Upper lobe of left lung (tissue), 6 donors: ENCODE measurements at places on chromosomes 11 and 22. TPM values are rescaled to one million over a fixed set of nuclear protein-coding genes. Genes with fewer than 3 reads are reported as not detected.

The BTG4 gene
- total RNA-seq, result 0.24 TPM

The SMIM35 gene
- total RNA-seq, result not detected

The CRYBB3 gene
- total RNA-seq, result not detected

The TRIM34 gene
- total RNA-seq, result 15.0 TPM

The CALCB gene
- not detected for total RNA-seq

The FAR1 gene
- 45.1 TPM for total RNA-seq

The CHADL gene
- total RNA-seq, result 4.8 TPM

The CALCA gene
- total RNA-seq, result not detected

The KCTD14 gene
- total RNA-seq, result 28.6 TPM

The SYCE3 gene
- not detected for total RNA-seq

The SMTNL1 gene
- total RNA-seq, result not detected

- no peaks in the 10 kb centered on the region for H3K27me3 ChIP-seq
- peaks cover 29% of the 10 kb centered on the region for H3K36me3 ChIP-seq
- H3K4me3 ChIP-seq, result no peak overlapping the region
- H3K4me1 ChIP-seq, result no peaks in the 10 kb centered on the region
These were observed 33.4 kb downstream of the FDX1 start for GRCh38 chr11:110463153-110463552.

DNA sequence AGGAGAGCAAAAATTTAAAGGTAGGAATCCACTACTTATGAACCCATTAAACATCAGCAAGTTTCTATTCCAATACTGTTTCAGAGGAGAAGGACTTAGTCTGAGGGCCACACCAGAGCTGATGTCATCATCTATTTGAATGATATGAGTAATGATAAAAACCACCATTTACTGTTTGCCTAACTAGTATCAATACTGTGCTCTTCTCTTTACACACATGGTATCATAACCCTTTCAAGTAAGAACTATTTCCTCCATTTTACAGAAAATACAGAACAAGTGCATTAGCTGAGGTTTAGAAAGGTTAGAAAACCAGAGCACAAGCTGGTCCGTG, 651.3 kb upstream of the KIRREL3 start:
- H3K27ac ChIP-seq, result no peak overlapping the region
- no peaks in the 10 kb centered on the region for H3K36me3 ChIP-seq
- H3K4me3 ChIP-seq, result no peak overlapping the region
- no peaks in the 10 kb centered on the region for H3K27me3 ChIP-seq
- DNase-seq, result no peak

- H3K4me3 ChIP-seq, result no peak overlapping the region
- DNase-seq, result no peak
- no peak overlapping the region for H3K27ac ChIP-seq
These were observed 46.9 kb upstream of the PICALM start for GRCh38 chr11:86115542-86116385.

DNA sequence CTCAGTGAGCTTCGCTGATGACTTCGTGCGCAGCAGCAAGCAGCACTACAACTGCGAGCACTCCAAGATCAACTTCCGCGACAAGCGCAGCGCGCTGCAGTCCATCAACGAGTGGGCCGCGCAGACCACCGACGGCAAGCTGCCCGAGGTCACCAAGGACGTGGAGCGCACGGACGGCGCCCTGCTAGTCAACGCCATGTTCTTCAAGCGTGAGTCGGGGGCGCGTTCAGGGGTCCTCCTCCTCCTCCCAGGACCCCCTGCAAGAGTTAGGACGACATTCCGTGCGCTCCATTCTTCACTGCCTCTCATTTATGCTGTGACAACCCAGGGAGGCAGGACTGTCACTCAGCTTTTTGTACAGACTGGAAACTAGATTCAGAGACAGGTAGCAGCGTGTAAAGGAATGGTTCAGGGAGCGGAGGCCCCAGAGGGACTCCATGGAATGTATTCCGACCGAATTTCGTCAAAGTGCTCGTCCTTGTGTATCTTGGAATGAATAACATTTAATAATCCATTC, 4.8 kb downstream of the SERPINH1 start:
- DNase-seq, result peak; percentile 79
- no peak overlapping the region for H3K27ac ChIP-seq
- peaks cover 39% of the 10 kb centered on the region for H3K4me1 ChIP-seq
- H3K27me3 ChIP-seq, result no peaks in the 10 kb centered on the region
- no peak overlapping the region for H3K4me3 ChIP-seq

GRCh38 chr11:119300198-119300964, 16.5 kb downstream of the MCAM start:
- no peak overlapping the region for H3K4me3 ChIP-seq
- no peak for DNase-seq
- H3K36me3 ChIP-seq, result peaks cover 67% of the 10 kb centered on the region
- H3K4me1 ChIP-seq, result no peaks in the 10 kb centered on the region
- H3K27ac ChIP-seq, result no peak overlapping the region

GRCh38 chr11:2741377-2742131, 41.8 kb upstream of the KCNQ1OT1 start:
- H3K4me3 ChIP-seq, result no peak overlapping the region
- peak; percentile 85 for DNase-seq
- H3K27ac ChIP-seq, result peak overlapping the region; percentile 1
- H3K27me3 ChIP-seq, result no peaks in the 10 kb centered on the region
- no peaks in the 10 kb centered on the region for H3K36me3 ChIP-seq

- H3K27ac ChIP-seq, result no peak overlapping the region
- H3K4me3 ChIP-seq, result no peak overlapping the region
- no peaks in the 10 kb centered on the region for H3K27me3 ChIP-seq
- no peaks in the 10 kb centered on the region for H3K4me1 ChIP-seq
- DNase-seq, result no peak
These were observed 233.8 kb upstream of the NCAM1 start for GRCh38 chr11:112727341-112727841.

- H3K27ac ChIP-seq, result no peak overlapping the region
- no peak overlapping the region for H3K4me3 ChIP-seq
- DNase-seq, result peak; percentile 89
These were observed 27.0 kb downstream of the ART5 start for GRCh38 chr11:3614742-3615171.

- H3K27ac ChIP-seq, result no peak overlapping the region
- no peaks in the 10 kb centered on the region for H3K27me3 ChIP-seq
- DNase-seq, result no peak
- H3K4me1 ChIP-seq, result no peaks in the 10 kb centered on the region
- no peaks in the 10 kb centered on the region for H3K36me3 ChIP-seq
- H3K4me3 ChIP-seq, result no peak overlapping the region
These were observed 35.2 kb upstream of the USP47 start for GRCh38 chr11:11806586-11806985.

GRCh38 chr22:47444746-47445065, 682.3 kb downstream of the TBC1D22A start:
- H3K36me3 ChIP-seq, result no peaks in the 10 kb centered on the region
- DNase-seq, result no peak
- no peak overlapping the region for H3K4me3 ChIP-seq
- H3K27ac ChIP-seq, result no peak overlapping the region
- H3K27me3 ChIP-seq, result no peaks in the 10 kb centered on the region

GRCh38 chr22:30876221-30876751, 92.3 kb downstream of the MORC2 start:
- H3K27ac ChIP-seq, result no peak overlapping the region
- DNase-seq, result no peak
- H3K36me3 ChIP-seq, result no peaks in the 10 kb centered on the region
- no peak overlapping the region for H3K4me3 ChIP-seq

DNA sequence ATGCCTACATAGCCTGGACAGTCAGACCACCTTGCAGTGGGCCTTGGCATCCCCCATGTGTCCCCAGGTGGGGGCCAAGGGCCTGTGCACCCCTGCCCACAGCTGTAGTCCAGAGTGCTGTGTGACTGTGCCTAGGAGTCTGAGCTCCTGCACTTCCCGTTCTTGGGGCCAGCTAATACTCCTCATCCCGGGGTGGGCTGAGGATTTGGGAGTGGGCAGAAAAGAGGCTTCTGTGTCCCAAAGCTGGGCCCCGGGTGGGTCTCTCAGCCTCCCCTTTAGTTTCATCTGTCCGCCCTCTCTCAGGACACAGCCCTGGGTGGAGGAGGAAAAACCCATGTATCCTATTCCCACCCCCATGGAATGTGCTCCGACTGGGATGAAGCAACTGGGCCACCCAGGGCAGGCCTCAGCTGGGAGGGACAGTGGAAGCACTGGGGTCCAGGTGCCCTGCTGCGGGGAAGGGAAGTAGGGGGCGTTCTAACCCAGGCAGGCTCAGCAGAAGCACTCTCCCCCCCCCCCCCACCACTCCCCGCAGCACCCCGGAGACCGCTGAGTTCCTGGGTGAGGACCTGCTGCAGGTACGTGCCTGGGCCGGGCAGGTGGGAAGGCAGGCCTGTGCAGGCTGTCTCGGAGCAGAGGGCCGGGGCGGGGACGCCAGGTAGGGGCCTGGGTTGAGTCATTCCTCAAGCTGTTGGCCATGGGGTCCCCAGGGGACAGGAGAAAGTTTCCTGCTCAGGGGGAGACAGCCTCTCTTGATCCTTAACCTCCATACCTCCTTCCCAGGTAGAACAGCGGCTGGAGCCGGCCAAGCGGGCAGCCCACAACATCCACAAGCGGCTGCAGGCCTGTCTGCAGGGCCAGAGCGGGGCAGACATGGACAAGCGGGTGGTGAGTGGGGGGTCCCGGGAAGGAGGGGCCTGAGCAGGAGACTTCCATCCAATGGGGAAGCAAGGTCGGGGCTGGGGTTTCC, 1.4 kb downstream of the SH3BP1 start:
- H3K27ac ChIP-seq, result peak overlapping the region; percentile 90
- H3K4me1 ChIP-seq, result peaks cover 48% of the 10 kb centered on the region
- no peak for DNase-seq
- no peak overlapping the region for H3K4me3 ChIP-seq
- H3K36me3 ChIP-seq, result peaks cover 3% of the 10 kb centered on the region
- H3K27me3 ChIP-seq, result no peaks in the 10 kb centered on the region

- H3K36me3 ChIP-seq, result no peaks in the 10 kb centered on the region
- H3K4me3 ChIP-seq, result no peak overlapping the region
- peaks cover 4% of the 10 kb centered on the region for H3K4me1 ChIP-seq
- no peak overlapping the region for H3K27ac ChIP-seq
- H3K27me3 ChIP-seq, result no peaks in the 10 kb centered on the region
- no peak for DNase-seq
These were observed 46.4 kb downstream of the EIF3F start for GRCh38 chr11:8033305-8034105.

GRCh38 chr11:119700030-119700429, 29.0 kb downstream of the NECTIN1 start:
- peaks cover 5% of the 10 kb centered on the region for H3K4me1 ChIP-seq
- no peaks in the 10 kb centered on the region for H3K27me3 ChIP-seq
- H3K36me3 ChIP-seq, result no peaks in the 10 kb centered on the region
- H3K27ac ChIP-seq, result no peak overlapping the region
- no peak overlapping the region for H3K4me3 ChIP-seq

DNA sequence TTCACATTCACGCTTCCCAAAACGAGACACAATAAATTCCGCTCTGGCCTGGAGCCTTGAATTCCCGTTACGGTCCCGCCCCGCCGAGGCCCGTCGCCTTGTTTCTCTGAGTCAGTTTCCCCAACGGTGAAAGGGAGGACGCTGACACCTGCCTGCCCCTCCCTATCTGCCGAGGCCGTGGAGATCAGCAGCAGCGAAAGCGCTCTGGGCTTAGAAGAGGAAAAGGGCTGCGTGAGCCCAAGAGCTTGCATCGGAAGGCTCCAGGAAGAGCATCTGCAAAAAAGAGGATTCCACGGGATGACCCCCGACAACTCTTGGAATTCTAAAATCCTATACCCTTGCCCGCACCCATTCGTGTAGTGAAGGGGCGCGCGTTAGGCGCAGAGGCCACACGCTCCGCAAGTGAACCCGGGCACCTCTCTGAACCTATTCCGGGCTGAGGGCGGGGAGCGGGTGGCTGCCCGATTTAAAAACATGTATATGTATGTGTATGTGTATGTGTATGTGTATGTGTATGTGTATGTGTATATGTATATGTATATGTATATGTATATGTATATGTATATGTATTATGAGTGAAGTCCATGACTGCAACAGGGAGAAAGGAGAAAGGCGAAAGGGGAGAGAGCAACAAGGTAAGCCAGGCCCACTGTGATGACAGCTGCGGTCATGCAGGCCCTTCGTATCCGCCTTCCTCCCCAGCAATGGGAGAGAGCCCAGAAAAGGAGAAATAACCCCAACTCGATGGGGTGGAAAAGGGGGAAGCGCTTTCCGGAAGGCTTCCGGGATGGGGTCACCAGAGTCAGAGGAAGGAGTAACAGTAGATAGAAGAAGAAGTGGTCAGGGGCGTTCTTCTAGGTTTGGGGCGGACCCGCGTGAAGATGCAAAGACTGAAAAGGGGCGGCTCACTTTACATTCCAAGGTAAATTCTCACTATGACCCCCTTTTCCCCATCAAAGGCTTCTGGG, 948 bp upstream of the MRTFA start:
- no peaks in the 10 kb centered on the region for H3K36me3 ChIP-seq
- H3K27ac ChIP-seq, result peak overlapping the region; percentile 93
- H3K4me3 ChIP-seq, result peak overlapping the region; percentile 98
- H3K27me3 ChIP-seq, result no peaks in the 10 kb centered on the region
- H3K4me1 ChIP-seq, result peaks cover 19% of the 10 kb centered on the region

DNA sequence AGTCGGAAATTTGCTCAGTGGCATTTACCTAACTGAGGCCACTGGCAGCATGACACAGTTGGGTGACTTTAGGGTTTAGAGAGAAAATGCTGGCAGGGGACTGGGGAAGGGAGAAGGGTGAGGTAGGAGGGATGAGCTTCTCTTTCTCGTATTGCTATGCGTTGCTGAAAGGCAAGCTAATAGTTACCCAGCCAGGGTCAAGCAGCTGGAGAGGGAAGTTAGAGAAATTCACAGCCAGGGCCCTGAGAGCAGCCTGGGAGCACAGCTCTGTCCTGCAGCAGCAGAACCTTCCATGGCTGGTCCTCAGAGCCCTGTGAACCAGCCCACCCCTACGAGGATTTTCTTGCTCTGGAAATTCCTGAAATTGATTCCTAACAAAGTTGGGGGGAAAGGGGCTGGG, 679.6 kb downstream of the NTM start:
- H3K4me1 ChIP-seq, result no peaks in the 10 kb centered on the region
- H3K27ac ChIP-seq, result no peak overlapping the region
- H3K36me3 ChIP-seq, result no peaks in the 10 kb centered on the region
- DNase-seq, result no peak

DNA sequence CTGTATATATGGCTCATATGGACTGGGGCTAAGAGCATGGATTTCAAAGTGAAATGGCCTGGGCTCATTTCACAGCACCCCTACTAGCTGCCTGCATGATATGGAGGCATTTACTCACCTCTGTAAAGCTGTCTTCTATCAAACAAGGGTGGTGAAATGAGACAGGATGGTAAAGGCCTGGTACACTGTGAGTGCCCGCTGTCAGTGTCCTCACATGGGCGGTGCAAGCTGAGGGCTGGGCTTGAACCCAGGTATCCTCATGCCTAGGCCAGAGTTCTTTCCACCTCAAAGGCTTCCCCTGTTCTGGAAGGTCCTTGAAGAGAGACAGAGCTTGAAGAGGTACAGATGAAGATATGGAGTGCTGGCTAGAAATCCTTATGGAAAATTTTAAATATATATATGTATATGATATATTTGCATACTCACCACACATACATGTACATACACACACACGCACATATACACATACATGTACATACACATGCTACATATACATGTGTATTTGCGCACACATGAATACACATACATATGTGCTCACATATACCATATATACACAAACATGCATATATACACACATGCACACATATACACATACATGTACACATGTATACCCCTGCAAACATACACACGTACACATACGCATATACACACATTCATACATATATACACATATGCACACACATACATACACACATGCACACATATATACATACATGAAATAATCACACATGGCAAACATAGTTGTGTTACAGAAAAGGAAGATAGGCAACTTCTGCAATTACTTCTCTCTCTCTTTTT, 44.7 kb downstream of the MICAL2 start:
- H3K27me3 ChIP-seq, result no peaks in the 10 kb centered on the region
- H3K4me3 ChIP-seq, result no peak overlapping the region
- DNase-seq, result no peak
- H3K36me3 ChIP-seq, result peaks cover 8% of the 10 kb centered on the region
- H3K27ac ChIP-seq, result no peak overlapping the region
- H3K4me1 ChIP-seq, result peaks cover 26% of the 10 kb centered on the region
